ENCODE measurements at places on chromosomes 12 and 14.

- DNase-seq, result no peak
Observed at GRCh38 chr12:98591209-98591608, 2.3 kb upstream of the SLC25A3 start.

GRCh38 chr12:132373901-132374611 is 44.7 kb upstream of the GALNT9 start:
- no peak for DNase-seq

DNA sequence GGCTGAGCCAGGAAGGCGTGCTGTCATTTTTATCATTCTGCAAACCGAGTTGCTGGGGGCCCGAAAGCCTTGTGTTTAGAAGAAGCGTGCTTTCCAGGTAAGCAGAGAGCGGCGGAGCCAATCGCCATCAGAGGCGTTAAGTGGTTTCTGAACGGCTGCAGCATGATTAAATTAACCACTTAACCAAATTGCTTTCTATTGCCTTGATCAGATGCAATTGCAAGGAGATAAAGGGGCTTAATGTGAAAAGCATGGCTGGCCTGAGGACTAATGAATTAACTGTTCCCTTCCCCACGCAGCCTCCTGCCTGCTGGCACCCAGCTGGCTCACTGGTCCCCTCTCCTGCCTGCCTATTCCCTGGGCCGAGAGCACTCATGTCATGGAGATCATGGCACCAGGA is 36.6 kb upstream of the CHGA start:
- DNase-seq, result no peak

- no peak for DNase-seq
Observed at GRCh38 chr14:65854215-65854614, 441.7 kb downstream of the FUT8 start.

DNA sequence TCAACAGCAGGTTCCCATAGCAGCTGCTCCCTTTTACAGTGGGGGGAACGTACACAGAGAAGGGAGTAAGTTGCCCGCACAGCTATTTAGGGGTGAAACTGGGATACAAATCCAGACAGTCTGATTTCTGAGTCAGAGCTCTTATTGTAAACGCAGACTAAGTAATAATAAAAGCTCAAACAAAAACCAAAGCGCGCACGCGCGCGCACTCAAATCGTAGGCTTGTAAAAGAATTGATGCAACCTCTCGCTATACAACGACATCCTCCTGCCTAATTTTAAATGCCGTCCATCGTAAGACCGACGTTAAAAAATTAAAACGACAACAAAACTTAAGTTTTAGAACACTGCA is 747 bp upstream of the DACT1 start:
- peak; percentile 80 for DNase-seq

- DNase-seq, result no peak
Observed at GRCh38 chr12:27506645-27507189, 17.3 kb upstream of the PPFIBP1 start.

Data from fibroblast of skin of left quadriceps (primary cell).